ENCODE measurements at places on chromosomes 13 and 19.

DNA sequence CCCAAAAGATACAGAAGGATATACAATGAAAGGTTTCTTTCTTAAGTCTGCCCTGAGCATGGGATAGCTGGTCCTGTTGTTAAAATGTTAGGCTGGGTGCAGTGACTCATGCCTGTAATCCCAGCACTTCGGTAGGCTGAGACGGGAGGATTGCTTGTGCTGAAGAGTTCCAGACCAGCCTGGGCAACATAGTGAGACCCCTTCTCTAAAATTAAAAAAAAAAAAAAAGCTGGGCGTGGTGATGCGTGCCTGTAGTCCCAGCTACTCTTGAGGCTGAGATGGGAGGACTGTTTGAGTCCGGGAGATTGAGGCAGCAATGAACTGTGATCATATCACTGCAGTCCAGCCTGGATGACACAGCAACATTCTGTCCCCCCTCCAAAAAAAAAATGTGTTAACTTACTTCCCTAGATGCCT is 52.5 kb upstream of the SHKBP1 start:
- H3K27ac ChIP-seq, result no peak overlapping the region
- no peak overlapping the region for H3K4me3 ChIP-seq
- peak; percentile 38 for DNase-seq

DNA sequence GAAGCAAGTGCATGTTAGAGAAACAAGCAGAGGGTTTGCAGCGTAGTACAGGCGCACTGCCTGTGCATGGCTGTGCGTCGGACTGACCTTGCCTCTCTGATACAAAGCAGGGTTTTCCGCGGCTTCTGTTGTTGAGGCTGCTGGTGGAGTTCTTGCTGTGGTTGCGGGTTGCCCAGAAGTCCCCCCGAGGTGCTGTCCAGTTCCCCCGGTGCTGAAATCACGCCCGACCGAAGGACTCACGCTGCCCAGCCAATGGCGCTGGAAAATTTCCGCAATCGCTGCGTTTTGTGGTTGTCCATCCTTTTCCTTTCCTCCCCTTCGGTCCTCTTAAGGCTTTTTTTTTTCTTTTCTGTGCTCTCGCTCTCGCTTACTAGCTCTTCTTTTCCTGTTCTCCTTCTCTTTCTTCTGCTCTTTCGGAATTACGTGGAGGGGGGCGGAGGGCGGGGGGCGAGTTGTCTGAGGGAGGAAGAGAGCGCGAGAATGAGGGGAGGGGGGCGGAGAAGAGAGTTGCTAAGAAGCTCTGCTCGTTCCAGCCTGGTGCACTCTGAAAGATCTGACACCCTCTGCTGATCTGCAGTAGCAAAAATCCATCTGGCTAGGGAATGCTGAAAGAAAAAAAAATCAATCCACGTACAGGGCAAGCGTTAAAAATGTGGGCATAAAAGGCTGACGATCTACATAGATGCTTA is at the start of gene SLITRK1:
Gene SLITRK1 (minus strand): TSS at position 558 of the 689 bp plus-strand sequence. CDS start 967 bp downstream, outside the sequence.
- no peaks in the 10 kb centered on the region for H3K36me3 ChIP-seq
- peaks cover 8% of the 10 kb centered on the region for H3K4me1 ChIP-seq
- peak within 1 kb of the TSS; percentile 57 for H3K4me3 ChIP-seq
- H3K27ac ChIP-seq, result no peak within 1 kb of the TSS
- peak; percentile 58 for DNase-seq
- H3K27me3 ChIP-seq, result peaks cover 11% of the 10 kb centered on the region

- peaks cover 6% of the 10 kb centered on the region for H3K4me1 ChIP-seq
- no peak for DNase-seq
- no peak overlapping the region for H3K4me3 ChIP-seq
- H3K27me3 ChIP-seq, result no peaks in the 10 kb centered on the region
- H3K27ac ChIP-seq, result no peak overlapping the region
Measured at GRCh38 chr19:52956917-52957316, 5.8 kb downstream of the ZNF816 start.

DNA sequence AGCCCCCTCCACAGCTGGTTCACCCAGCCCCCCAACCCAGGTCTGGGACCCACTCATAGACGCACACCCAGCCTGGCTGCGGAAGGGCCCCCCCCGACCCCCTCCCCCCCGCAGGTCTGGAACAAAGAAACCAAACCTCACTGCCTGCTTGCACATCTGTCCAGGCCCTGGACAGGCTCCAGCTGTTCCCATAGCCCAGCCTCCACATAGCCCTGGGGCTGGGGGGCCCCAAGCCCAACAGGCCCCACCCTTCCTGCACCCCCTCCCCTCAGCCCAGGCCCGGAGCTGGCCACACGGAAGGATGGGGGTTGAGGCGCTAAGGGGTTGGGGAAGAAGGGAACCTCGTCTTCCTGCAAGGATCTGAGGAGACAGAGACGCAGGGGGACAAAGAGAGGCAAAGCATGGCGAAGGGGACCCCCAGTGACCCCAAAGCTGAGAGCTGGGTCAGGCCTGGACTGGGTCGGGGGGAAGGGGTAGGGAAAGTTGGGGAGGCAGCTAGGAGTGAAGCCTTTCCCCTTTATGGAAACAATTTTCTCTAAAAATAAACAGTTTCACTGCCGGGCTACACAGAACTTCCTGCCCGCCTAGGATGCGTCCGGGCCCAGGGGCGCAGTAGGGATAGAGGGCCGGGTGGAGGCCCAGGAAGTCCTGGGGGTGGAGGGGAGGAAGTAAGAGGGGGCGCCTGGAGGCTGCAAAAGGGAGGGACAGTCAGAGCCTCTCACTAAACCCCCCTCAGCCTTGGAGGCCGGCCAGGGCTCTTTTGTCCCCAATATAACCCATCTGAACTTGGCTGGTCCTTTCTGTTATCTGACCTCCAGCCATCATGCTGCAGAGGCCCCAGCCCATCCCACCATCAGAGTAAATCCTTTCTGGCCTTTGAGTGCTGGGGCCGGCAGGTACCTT is 2.4 kb downstream of the KANK2 start:
- peaks cover 36% of the 10 kb centered on the region for H3K36me3 ChIP-seq
- DNase-seq, result peak; percentile 93
- peak overlapping the region; percentile 15 for H3K27ac ChIP-seq
- H3K27me3 ChIP-seq, result no peaks in the 10 kb centered on the region
- H3K4me3 ChIP-seq, result peak overlapping the region; percentile 57

- H3K27me3 ChIP-seq, result no peaks in the 10 kb centered on the region
- H3K27ac ChIP-seq, result peak overlapping the region; percentile 28
- peaks cover 8% of the 10 kb centered on the region for H3K36me3 ChIP-seq
- H3K4me1 ChIP-seq, result peaks cover 20% of the 10 kb centered on the region
- peak overlapping the region; percentile 45 for H3K4me3 ChIP-seq
- DNase-seq, result peak; percentile 100
Measured at GRCh38 chr19:5048091-5048726, 79.3 kb downstream of the KDM4B start.

GRCh38 chr19:17156296-17156946 is 58.7 kb upstream of the USE1 start:
- H3K4me3 ChIP-seq, result no peak overlapping the region
- no peaks in the 10 kb centered on the region for H3K27me3 ChIP-seq
- no peak overlapping the region for H3K27ac ChIP-seq
- peak; percentile 45 for DNase-seq
- H3K36me3 ChIP-seq, result peaks cover 79% of the 10 kb centered on the region
- H3K4me1 ChIP-seq, result no peaks in the 10 kb centered on the region

DNA sequence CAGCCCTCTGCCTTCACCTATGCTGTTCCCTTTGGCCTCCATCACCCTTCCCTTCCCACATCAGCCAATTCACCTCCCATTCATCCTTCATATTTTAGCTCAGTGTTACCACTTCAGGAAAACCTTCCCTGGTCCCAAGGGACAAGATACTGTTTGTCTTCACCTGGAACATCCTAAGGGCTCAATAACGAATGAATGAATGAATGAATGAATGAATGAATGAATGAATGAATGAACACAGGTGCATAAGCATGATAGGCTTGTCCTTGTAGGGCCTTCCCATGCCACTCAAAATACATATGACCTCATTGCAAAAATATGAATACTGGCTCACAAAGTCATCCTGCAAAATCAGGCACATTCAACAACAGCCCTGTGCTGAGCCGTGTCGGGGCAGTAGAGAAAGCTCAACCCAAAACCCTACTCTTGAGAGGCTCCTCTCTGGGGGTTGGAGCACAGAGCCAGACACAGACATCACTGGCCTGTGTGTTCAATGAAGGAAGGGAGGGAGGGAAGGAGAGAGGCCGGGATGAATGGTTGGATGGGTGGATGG is 33.7 kb upstream of the TPM4 start:
- no peak overlapping the region for H3K27ac ChIP-seq
- no peaks in the 10 kb centered on the region for H3K36me3 ChIP-seq
- H3K27me3 ChIP-seq, result no peaks in the 10 kb centered on the region
- no peak overlapping the region for H3K4me3 ChIP-seq
- H3K4me1 ChIP-seq, result peaks cover 16% of the 10 kb centered on the region

GRCh38 chr13:112716461-112716820 is 26.6 kb downstream of the ATP11A start:
- H3K27ac ChIP-seq, result no peak overlapping the region
- no peaks in the 10 kb centered on the region for H3K36me3 ChIP-seq
- no peak overlapping the region for H3K4me3 ChIP-seq
- peaks cover 10% of the 10 kb centered on the region for H3K4me1 ChIP-seq
- no peaks in the 10 kb centered on the region for H3K27me3 ChIP-seq

- peak overlapping the region; percentile 61 for H3K27ac ChIP-seq
- no peaks in the 10 kb centered on the region for H3K27me3 ChIP-seq
- peak overlapping the region; percentile 20 for H3K4me3 ChIP-seq
- peaks cover 38% of the 10 kb centered on the region for H3K4me1 ChIP-seq
Measured at GRCh38 chr19:33394006-33394722, 20.7 kb downstream of the CEBPG start.

GRCh38 chr19:11931051-11931450 is 6.1 kb downstream of the ZNF700 start:
- no peaks in the 10 kb centered on the region for H3K27me3 ChIP-seq
- H3K27ac ChIP-seq, result no peak overlapping the region
- peak; percentile 64 for DNase-seq

DNA sequence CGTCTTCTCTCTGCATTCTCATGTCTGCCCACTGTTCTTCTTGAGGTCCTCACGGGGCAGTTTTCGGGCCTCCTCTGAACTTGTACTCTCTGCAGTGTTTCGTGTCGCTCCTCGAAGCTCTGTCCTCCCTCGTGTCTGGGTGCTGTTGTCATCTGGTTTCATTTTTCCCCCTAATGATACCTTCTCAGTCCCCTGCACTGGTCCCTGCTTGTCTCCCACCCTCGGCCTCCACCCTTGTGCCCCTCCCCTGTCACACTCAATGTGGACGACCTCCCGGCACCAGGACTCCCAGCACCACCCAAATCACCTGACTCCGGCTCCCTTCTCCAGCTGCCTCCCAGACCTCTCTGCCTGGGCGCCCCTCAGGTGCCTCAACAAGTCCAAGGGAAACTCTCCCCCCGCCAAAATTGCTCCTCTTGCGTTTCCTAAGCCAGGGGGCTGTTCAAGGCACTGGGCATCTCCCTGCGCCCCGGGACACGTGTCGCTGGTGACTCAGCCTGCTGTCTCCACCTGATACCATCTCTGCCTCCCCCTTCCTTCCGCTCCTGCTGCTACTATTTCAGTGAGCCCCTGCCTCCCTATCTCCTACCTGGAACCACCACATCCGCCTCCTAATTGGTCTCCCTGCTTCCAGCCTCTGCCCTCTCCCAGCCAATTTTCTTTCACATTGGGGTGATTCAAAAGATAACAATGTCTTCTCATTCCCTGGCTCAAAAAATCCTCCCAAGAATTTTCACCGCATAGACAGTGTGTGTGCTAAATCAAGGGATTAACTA is 49.5 kb downstream of the RFX2 start:
- H3K4me1 ChIP-seq, result peaks cover 24% of the 10 kb centered on the region
- H3K27me3 ChIP-seq, result no peaks in the 10 kb centered on the region
- DNase-seq, result peak; percentile 81
- no peaks in the 10 kb centered on the region for H3K36me3 ChIP-seq
- H3K27ac ChIP-seq, result no peak overlapping the region

DNA sequence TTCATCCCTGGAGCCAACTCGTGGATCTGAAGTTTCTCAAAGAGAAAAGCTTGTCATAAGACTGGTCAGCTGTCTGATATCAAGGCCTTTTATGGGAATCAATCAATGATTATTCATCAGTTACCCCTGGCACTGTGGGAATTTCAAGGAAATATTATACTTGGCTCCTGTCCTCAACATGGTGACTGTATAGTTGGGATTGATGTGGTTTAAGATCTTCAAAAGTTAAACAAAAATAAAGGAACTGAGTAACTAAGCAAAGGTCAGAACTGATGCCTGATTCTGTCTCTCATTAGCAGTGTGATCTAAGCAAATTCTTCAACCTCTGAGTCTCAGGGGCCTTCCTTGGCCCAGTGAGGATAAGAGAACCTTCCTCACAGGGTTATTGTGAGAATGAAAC is 22.2 kb upstream of the SERPINE3 start:
- peak; percentile 88 for DNase-seq
- peaks cover 7% of the 10 kb centered on the region for H3K27me3 ChIP-seq
- peaks cover 42% of the 10 kb centered on the region for H3K4me1 ChIP-seq
- H3K27ac ChIP-seq, result peak overlapping the region; percentile 84
- H3K4me3 ChIP-seq, result no peak overlapping the region

DNA sequence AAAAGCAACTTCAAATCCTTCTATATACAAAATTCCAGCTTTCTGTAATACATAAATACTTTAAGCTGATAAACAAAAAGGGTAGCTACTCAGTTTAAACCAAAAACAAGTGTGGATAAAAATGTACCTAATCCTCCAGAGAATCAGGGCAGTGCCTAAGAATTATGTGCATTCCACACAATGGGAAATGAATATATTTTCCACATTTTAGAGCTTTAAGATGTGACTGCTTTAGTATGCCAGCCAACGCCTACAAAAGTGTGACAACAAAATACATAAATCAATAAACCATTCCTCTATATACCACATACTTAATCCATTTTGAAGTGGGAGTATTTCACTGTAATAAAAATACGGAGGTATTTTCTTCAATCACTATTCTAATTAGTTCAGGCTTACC is 275.3 kb downstream of the DCT start:
- no peak overlapping the region for H3K4me3 ChIP-seq
- no peaks in the 10 kb centered on the region for H3K36me3 ChIP-seq
- DNase-seq, result no peak
- H3K27me3 ChIP-seq, result no peaks in the 10 kb centered on the region
- H3K4me1 ChIP-seq, result no peaks in the 10 kb centered on the region
- H3K27ac ChIP-seq, result no peak overlapping the region

DNA sequence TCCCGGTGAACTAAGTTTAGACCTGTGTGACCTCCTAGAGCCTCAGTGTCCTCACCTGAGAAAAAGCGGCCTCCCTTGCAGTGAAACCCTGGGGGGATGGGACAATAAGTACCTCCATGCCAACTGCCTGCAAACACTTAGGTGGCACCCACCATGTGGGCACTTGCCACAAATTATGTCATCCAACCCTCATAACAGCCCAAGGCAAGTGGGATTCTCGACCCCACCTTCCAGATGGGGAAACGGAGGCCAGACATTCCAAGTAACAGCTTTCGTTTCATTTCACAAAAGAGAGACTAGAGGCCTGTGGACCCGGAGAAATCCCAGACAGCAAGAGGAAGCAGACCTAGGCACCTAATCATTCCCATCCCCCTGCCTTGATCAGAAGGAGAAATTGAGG is 6.9 kb downstream of the REX1BD start:
- H3K27ac ChIP-seq, result no peak overlapping the region
- H3K4me1 ChIP-seq, result peaks cover 3% of the 10 kb centered on the region
- DNase-seq, result peak; percentile 62
- H3K27me3 ChIP-seq, result no peaks in the 10 kb centered on the region
- peaks cover 3% of the 10 kb centered on the region for H3K36me3 ChIP-seq

Measured in osteoblast (primary cell).